T-helper 2 cell treated with Interferon-gamma antibody and Interleukin-4, amounts not matched to agents 5 μg/mL and 100 μg/mL, for 36 hours (primary cell): ENCODE measurements at places on chromosomes 7 and 10.

DNA sequence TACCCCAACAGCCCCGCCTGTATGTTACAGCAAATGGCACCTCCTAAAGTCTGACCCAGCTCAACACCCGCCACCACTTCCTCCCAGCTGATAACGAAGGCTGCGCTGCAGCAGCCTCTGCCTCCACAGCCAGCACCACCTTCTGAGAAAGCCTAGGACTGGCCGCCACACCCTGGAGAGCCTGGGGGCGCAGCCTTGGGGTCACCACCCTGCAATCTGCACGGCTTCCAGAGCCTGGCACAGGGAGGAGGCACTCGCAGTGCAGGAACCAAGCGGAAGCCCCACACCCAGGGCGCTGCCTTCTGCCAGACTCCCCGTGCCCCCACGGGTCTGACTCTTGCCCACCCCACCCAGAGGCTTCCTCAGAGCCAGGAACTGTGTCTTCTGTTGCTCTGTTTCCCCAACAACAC, 112.5 kb downstream of the MAD1L1 start:
- peaks cover 13% of the 10 kb centered on the region for H3K4me1 ChIP-seq
- H3K27me3 ChIP-seq = no peaks in the 10 kb centered on the region
- H3K27ac ChIP-seq = peak overlapping the region; percentile 69
- no peaks in the 10 kb centered on the region for H3K36me3 ChIP-seq
- peak; percentile 19 for DNase-seq

DNA sequence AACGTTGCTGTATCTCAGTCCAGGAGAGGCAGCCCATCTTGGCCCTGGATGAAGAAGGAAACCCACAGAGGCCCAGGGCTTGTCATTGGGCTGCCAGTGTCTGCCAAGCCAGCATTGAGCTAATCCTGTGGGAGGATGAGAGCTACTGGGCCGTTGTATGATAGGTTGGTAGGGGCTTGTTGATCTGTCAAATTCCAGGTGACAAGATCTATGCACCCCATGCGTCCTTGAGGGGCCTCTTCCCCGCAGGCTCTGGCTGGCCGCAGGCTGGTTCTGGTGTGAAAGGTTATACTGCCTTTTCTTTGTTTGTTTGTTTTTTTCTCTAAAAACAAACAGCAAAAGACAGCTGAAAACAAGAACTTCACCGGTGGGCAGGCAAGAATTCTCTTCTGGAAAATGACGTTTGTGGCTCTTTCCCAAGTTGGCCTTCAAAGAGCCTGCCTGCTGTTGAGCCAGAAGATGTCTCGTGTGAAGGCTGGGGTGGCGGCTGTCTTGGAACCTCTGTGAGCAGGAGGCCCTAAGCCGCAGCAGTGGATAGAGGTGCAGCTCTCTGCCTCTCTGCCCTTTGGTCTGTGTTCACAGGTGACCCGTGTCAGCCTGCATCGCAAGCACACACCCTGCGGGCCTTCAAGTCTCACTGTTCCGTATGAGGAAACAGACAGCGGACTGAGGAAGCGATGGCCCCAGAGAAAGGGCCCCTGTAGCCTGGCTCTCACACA, 23.3 kb downstream of the CYP17A1 start:
- DNase-seq = no peak
- H3K27me3 ChIP-seq = no peaks in the 10 kb centered on the region
- H3K4me3 ChIP-seq = no peak overlapping the region
- H3K4me1 ChIP-seq = peaks cover 14% of the 10 kb centered on the region
- peak overlapping the region; percentile 61 for H3K27ac ChIP-seq

DNA sequence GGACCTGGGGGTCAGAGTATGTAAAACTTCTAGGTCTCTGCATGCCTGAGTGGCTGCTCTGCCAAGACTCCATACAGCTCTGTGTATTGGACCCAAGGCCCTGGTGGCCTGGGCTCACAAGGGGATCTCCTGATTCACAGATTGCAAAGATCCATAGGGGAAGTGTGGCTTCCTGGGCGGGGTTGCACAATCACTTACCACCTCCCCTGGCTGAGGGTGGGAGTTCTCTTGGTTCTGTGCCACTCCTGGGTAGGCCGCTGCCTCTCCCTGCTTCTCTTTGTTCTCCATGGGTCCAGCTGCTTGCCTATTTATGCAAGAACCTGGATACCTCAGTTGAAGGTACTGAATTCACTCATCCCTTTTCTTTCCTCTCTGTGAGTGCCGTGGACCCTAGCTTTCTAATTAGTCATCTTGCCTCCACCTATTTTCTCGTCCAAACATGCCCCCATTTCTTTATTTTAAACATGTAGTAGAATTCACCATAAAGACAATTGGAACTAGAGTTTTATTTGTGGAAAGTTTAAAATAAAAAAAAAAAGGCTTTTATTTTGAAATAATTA, 18.5 kb upstream of the AGR3 start:
- no peak overlapping the region for H3K4me3 ChIP-seq
- no peaks in the 10 kb centered on the region for H3K36me3 ChIP-seq
- peaks cover 32% of the 10 kb centered on the region for H3K27me3 ChIP-seq
- H3K4me1 ChIP-seq = no peaks in the 10 kb centered on the region
- no peak overlapping the region for H3K27ac ChIP-seq

- peaks cover 16% of the 10 kb centered on the region for H3K4me1 ChIP-seq
- H3K36me3 ChIP-seq = no peaks in the 10 kb centered on the region
- no peaks in the 10 kb centered on the region for H3K27me3 ChIP-seq
- peak overlapping the region; percentile 38 for H3K27ac ChIP-seq
Observed at GRCh38 chr7:26279405-26279804, 12.3 kb upstream of the SNX10 start.

- no peak overlapping the region for H3K27ac ChIP-seq
- H3K4me3 ChIP-seq = no peak overlapping the region
- H3K36me3 ChIP-seq = no peaks in the 10 kb centered on the region
- H3K27me3 ChIP-seq = no peaks in the 10 kb centered on the region
- no peaks in the 10 kb centered on the region for H3K4me1 ChIP-seq
Observed at GRCh38 chr10:76881477-76882220, 756.0 kb downstream of the KCNMA1 start.

GRCh38 chr10:89351780-89352597, 24.2 kb downstream of the IFIT3 start:
- H3K27ac ChIP-seq = no peak overlapping the region
- no peak overlapping the region for H3K4me3 ChIP-seq
- H3K27me3 ChIP-seq = peaks cover 76% of the 10 kb centered on the region
- H3K4me1 ChIP-seq = peaks cover 19% of the 10 kb centered on the region
- H3K36me3 ChIP-seq = no peaks in the 10 kb centered on the region
- DNase-seq = no peak

- H3K36me3 ChIP-seq = no peaks in the 10 kb centered on the region
- DNase-seq = no peak
- peaks cover 24% of the 10 kb centered on the region for H3K27me3 ChIP-seq
- H3K27ac ChIP-seq = no peak overlapping the region
- no peak overlapping the region for H3K4me3 ChIP-seq
Observed at GRCh38 chr10:114687459-114687858, 29.4 kb upstream of the ABLIM1 start.

DNA sequence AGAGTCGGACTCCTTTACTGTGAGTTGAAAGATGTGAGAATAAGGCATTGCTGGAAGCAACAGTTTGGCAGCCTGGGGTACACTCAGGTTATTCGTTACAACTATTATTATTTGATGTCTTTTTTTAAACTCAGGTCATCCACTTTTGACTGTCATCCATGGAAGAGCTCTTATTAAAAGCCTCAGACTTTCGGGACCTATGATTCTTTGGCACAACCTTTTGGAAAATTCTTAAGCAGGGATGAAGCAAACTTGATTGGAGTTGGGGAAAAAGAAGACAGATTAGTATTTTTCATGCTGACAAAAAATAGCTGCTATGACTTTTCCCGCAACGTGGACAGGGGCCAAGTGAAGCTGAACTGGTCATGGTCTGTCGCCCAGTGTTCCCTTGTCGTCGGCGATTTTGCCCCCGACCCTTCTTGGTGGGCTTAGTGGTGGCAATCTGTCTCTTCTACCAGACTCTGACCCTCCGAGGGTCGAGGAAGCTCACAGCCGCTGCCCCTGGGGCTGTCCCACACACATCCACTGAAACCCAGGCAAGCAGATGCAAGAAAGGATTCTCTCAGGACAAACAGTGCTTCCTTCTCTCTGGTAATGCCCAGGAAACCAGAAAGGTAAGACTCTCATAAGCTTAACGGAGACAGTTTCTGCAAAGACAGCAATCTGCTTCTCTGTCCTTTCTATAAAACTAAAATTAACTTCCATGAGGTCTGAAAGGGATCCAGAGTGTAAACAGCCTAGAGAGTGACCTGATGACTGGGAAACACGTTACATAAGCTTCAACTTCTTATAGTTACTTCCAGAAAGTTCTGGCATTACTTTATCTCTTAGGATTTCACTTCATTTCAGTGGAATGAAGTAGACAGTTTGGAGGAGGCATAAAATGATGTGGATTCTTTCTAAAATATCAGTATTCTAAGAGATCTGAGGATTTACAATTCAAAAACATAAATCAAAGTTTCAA, 1.0 kb downstream of the CPED1 start:
- no peak overlapping the region for H3K27ac ChIP-seq
- no peaks in the 10 kb centered on the region for H3K36me3 ChIP-seq
- peaks cover 68% of the 10 kb centered on the region for H3K27me3 ChIP-seq
- H3K4me3 ChIP-seq = peak overlapping the region; percentile 82

- no peak overlapping the region for H3K27ac ChIP-seq
- peaks cover 10% of the 10 kb centered on the region for H3K27me3 ChIP-seq
- H3K4me1 ChIP-seq = no peaks in the 10 kb centered on the region
- H3K4me3 ChIP-seq = no peak overlapping the region
- no peaks in the 10 kb centered on the region for H3K36me3 ChIP-seq
Observed at GRCh38 chr10:5506751-5507648, 7.6 kb upstream of the CALML5 start.

DNA sequence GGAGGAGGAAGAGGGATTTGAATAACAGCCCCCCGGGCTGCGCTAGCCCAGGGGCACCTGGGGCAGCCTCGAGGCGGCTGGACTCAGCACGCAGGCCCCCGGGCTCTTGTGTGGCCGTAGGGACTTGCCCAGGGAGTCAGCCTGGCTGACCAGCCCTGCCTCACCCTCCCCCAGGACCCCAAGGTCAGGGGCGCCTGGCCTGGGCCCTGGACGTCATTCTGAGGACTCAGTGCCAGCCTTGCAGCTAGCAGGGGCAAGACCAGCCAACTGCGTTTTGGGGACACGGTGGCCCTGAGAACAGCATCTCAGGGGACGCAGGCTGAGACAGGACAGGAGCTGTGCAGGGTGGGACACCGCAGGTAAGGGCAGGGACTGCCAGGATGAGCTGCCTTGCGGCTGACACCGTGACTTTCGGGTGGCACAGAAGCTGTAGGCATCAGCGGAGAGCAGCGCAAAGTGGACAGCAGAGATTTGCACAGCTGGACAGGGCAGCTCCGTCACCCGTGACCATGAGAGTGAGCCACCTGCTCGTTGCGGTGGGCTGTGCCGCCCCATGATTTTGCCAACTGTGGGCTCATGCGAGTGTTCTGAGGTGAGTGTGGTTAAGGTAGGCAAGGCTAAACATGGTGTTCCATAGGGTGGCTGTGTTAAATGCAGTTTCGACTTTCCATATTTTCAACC, 48.1 kb upstream of the UBE3C start:
- H3K27me3 ChIP-seq = no peaks in the 10 kb centered on the region
- H3K36me3 ChIP-seq = no peaks in the 10 kb centered on the region
- no peak overlapping the region for H3K4me3 ChIP-seq
- DNase-seq = no peak
- H3K27ac ChIP-seq = no peak overlapping the region

- H3K27ac ChIP-seq = no peak overlapping the region
- no peak overlapping the region for H3K4me3 ChIP-seq
- no peaks in the 10 kb centered on the region for H3K4me1 ChIP-seq
- no peaks in the 10 kb centered on the region for H3K27me3 ChIP-seq
- no peak for DNase-seq
Observed at GRCh38 chr7:32164341-32164996, 94.3 kb upstream of the PDE1C start.

- H3K36me3 ChIP-seq = no peaks in the 10 kb centered on the region
- no peak overlapping the region for H3K4me3 ChIP-seq
- no peak for DNase-seq
- peaks cover 30% of the 10 kb centered on the region for H3K27me3 ChIP-seq
Observed at GRCh38 chr10:125162120-125162931, 2.0 kb upstream of the CTBP2 start.

GRCh38 chr7:538764-539685, 19.4 kb upstream of the PDGFA start:
- H3K4me3 ChIP-seq = no peak overlapping the region
- no peaks in the 10 kb centered on the region for H3K27me3 ChIP-seq
- H3K4me1 ChIP-seq = no peaks in the 10 kb centered on the region
- no peak for DNase-seq
- H3K36me3 ChIP-seq = no peaks in the 10 kb centered on the region
- H3K27ac ChIP-seq = no peak overlapping the region

- peaks cover 8% of the 10 kb centered on the region for H3K4me1 ChIP-seq
- no peaks in the 10 kb centered on the region for H3K36me3 ChIP-seq
- H3K27ac ChIP-seq = no peak overlapping the region
- peaks cover 77% of the 10 kb centered on the region for H3K27me3 ChIP-seq
- DNase-seq = no peak
- H3K4me3 ChIP-seq = no peak overlapping the region
Observed at GRCh38 chr10:11707624-11708350, 34.4 kb upstream of the ECHDC3 start.

DNA sequence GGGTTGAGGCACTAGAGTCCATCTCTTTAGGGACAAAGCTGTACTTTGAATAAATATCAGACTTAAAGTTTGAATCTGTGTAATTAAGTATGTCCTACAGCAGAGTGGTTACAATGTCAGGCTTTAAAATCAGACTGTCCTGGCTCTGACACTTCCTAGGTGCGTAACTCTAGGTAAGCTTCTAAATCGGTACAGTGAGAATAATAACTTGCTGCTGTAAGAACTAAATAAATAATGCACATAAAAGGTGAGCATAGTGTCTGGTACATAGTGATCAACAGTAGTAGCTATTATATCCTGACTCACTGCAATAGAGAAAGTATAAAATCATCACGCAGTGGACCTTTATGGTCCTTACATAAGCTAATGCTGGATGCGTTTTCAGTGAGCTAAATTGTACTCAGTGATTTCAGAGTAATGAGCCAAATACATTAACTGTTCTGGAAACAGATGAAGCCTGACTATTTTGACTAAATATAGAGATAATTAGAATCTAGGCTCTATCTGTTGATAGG, 72.2 kb upstream of the PDK4 start:
- H3K36me3 ChIP-seq = no peaks in the 10 kb centered on the region
- H3K4me1 ChIP-seq = no peaks in the 10 kb centered on the region
- H3K4me3 ChIP-seq = no peak overlapping the region
- no peak overlapping the region for H3K27ac ChIP-seq
- no peak for DNase-seq

- H3K4me3 ChIP-seq = no peak overlapping the region
- no peaks in the 10 kb centered on the region for H3K27me3 ChIP-seq
- H3K27ac ChIP-seq = no peak overlapping the region
- H3K36me3 ChIP-seq = no peaks in the 10 kb centered on the region
Observed at GRCh38 chr7:107867858-107868466, 23.0 kb upstream of the DLD start.

GRCh38 chr7:117165656-117166055, 157.2 kb downstream of the WNT2 start:
- H3K27ac ChIP-seq = no peak overlapping the region
- H3K27me3 ChIP-seq = no peaks in the 10 kb centered on the region
- DNase-seq = no peak
- H3K4me1 ChIP-seq = no peaks in the 10 kb centered on the region
- no peak overlapping the region for H3K4me3 ChIP-seq
- no peaks in the 10 kb centered on the region for H3K36me3 ChIP-seq
